ENCODE measurements at places on chromosomes 4 and X. TPM values are rescaled to one million over a fixed set of nuclear protein-coding genes. Genes with fewer than 3 reads are reported as not detected.

ZNF674 gene
- 6.1 TPM for polyA plus RNA-seq

FGFRL1 gene
- 41.1 TPM for polyA plus RNA-seq

SPANXC gene
- not detected for polyA plus RNA-seq

SHROOM2 gene
- 16.8 TPM for polyA plus RNA-seq

MPP1 gene
- 35.6 TPM for polyA plus RNA-seq

NLRP2B gene
- polyA plus RNA-seq: 0.07 TPM

SH3D19 gene
- 26.9 TPM for polyA plus RNA-seq

ERCC6L gene
- polyA plus RNA-seq: 4.7 TPM

FOXR2 gene
- not detected for polyA plus RNA-seq

GRCh38 chrX:153487590-153488071, 7.1 kb upstream of the BGN start:
- DNase-seq: no peak

DNA sequence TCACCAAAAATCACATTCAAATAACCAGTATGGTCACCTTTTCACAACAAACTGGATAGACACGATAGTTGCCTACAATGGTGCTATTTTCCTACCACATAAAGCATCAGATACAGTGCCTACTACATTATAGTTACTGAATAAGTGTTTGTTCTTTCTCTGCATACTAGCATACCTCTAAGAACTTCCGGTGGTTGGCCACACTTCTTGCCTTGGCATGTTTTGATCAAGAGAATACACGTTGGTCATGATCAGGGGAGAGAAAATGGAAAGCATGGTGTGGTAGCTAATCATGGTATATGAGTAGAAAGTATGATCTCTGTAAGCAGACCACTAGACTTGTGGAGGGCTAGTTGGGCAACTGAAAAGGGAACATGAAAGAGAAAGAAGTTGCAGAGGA, 322.8 kb upstream of the DIAPH2 start:
- no peak for DNase-seq

DNA sequence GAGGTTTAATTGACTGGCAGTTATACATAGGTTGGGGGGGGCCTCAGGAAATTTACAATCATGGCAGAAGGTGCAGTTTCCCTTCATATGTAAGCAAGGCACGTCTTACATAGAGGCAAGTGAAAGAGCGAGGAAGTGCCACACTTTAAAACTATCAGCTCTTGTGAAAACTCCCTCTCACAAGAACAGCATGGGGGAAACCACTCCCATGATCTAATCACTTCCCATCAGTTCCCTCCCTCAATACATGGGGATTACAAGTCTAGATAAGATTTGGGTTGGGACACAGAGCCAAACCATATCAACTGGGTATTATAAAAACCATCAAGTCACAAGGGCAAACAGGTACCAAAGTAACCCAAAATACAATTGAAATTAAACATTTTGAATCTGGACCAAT, 182.0 kb upstream of the FAT4 start:
- DNase-seq: no peak

GRCh38 chr4:88012647-88013046, 5.2 kb downstream of the PKD2 start:
- DNase-seq: no peak

DNA sequence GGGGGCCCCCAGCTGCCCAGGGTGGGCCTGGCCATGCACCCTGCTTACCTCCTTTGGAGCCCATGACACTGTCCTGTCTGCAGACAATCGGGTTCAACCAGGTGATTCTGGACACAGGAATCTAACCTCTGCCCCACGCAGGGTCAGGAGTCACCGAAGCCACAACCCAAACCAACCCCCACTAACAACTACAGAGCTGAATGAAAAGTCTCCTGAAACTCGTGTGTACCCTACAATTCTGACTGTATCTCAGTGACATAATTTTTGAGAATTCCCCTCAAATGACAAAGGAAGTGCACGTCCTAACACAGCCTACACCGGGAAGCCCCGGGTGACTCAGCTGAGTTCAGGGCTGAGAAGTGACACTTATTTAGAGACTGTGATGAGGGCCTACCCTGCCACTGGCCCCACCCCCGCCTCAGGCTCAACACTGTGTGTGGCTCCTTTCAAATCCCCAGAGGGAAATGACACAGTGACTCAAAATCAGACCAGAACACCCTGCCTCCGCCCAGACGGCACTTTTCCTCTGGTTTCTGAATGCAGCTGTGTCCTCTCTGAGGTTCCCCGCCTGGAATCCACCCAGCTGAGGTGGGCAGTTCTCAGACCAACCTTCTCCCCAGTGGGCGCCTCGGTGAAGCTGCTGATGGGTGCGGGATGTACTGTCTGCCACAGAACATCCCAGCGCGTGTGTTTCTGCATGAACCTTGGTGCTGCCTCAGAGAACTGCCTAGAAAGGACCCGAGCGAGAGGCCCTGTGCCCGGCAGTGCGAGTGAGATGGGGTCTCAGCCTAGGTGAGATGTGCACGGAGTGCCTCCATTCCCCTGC, 9.9 kb downstream of the TNIP2 start:
- no peak for DNase-seq

GRCh38 chrX:130952266-130953043, 49.4 kb upstream of the ENOX2 start:
- DNase-seq: no peak

- no peak for DNase-seq
Observed at GRCh38 chrX:127030016-127030748, 210.7 kb downstream of the PRR32 start.

- no peak for DNase-seq
Observed at GRCh38 chr4:85409251-85409650, 65.7 kb upstream of the ARHGAP24 start.

GRCh38 chr4:144480068-144480467, 165.9 kb upstream of the HHIP start:
- no peak for DNase-seq

GRCh38 chr4:99151995-99152394, 7.9 kb upstream of the ADH4 start:
- no peak for DNase-seq

DNA sequence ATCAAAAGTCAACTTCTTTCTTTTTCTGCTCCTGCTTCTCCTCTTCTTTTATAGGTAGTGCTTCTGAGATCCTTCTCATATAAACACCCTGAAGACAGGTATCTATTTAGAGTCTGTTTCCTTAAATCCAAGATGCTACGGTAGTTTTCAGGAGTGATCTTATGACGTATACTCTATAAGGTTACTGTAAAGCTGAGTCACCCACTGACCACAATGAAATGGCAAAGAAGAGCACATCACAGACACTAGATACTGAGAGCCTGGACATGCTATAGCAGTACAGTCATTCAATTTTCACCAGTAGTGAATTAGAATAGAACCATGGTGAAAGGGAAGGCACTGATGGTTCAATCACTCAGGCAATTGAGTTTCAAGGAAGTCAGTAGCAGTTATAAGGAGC, 412.5 kb downstream of the ADAM29 start:
- DNase-seq: no peak

DNA sequence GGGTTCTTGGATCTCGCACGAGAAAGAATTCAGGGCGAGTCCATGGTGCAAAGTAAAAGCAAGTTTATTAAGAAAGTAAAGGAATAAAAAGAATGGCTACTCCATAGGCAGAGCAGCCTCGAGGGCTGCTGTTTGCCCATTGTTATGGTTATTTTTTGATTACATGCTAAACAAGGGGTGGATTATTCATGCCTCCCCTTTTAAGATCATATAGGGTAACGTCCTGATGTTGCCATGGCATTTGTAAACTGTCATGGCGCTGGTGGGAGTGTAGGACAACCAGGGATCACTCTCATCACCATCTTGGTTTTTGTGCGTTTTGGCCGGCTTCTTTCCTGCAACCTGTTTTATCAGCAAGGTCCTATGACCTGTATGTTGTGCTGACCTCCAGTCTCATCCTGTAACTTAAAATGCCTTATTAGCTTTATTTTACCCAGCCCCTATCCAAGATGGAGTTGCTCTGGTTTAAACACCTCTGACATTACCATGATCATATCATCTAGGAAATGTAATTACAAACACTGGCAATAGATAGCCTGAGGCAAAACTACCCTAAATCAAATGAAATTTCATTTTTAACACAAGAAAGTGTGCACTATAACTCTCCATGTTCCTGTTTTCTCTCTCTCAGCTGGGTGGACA, 94.3 kb upstream of the ATXN3L start:
- no peak for DNase-seq

DNA sequence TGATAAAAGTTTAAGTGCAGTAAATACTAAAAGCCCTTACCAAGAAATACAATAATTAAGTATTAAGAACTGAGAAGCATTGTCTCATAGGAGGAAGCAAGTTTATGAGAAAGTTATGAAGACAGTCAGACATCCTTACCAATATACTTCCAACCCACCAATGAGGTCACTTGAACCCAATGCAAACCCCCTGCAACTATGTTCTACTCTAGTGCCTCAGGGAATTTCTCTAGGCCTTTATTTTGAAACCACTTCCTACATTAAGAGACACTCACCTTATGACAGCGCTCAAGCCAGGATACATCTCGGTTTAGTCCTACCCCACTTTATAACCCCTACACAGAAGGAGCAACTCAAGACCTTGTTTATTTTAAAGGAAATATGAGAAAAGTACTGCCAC, 61.3 kb downstream of the STPG2 start:
- DNase-seq: no peak

DNA sequence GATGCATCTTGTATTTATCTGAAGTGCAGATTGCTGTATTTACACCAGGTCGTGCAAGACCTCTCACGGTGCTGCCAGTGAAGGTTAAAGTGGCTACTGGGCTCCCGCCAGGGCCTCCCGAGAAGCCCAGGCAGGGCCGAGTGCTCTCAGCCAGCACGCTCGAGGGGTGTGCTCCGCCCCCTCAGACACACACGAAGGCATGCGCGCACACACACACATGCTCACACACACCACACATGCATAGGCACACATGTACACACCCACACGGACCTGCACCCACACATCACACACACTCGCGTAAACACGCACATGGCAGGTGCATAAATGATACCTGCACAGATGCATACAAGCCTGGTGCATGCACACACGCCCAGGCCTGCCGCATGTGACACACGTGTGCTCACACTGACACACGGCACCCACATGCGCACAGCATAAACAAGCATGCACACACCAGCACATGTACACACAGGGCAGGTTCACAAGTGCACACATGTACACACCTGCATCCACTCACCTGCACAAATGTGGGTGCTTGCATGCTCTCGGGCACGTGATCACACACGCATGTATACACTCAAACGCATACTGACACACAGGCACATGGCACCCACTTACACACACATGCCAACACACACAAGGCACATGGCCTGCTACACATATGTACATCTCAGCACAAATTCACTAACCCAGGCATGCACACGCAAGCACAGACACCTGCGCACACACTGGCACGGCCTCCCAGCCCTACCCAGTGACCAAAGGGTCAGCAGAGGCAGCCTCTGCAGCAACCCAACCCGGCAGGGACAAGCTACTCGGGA, 71.6 kb downstream of the FAM53A start:
- DNase-seq: no peak

- DNase-seq: no peak
Observed at GRCh38 chr4:40924096-40924792, 174.5 kb downstream of the NSUN7 start.

DNA sequence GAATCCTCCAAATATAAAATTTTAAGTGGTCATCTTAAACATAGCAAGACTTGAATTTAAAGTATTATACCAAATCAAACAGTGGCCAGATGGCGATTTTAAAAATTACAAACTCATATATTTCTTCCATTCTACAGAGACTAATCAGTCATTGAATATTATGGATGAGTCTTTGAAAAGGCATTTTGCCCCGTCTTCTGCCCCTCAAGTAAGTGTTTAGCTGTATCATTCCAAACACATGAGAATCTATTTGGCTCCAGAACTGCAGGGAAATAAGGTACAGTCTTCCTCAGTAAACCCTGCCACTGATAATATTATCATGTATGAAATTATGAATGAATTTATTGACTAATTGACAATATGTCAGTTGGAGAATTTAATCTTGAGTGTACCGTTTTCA, 191.0 kb downstream of the SLC7A11 start:
- no peak for DNase-seq

GRCh38 chr4:53240573-53240972, 125.3 kb downstream of the SCFD2 start:
- DNase-seq: no peak

DNA sequence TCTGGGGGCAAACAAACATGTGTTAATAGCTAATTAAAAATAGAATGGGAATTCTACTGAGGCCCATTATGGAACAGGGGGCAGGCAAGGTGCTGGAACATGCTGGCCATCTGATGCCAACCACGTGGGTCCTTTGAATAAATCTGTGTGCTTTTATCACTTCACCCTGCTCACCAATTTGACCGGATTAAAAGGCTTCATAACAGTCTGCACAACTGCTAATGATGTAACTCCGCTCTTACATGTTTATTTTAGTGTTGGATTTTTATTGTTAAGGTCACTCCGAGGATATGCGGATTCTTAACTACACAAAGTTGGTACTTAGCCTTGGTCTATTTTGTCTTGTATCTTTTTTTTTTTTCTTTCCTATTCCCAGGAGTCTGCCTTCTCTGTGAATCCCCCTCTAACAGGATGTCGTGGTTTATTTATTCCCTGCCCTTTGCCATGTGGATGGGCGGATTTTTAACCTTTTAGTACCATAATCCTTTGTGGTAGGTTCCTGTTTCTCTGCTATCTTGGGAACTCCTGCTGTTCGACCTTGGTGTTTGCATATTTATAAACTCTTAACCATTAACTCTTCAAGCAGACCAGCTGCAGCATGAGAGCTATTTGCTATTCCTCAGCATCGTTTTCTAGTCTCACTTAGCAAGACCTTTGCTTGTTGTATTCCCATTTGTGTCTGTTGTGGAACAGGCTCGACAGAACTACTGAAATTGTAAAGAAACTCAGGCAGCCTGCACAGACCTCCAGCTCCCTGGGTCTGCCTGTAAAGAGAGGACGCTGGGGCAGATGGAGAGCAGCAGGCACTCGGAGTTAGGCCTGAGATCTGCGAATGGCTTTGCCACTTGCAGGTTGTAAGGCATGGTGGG, 38.0 kb downstream of the TRIM2 start:
- DNase-seq: no peak

- DNase-seq: no peak
Observed at GRCh38 chr4:134610956-134611355, 409.4 kb upstream of the PABPC4L start.

Measured in right renal cortex interstitium (tissue), 3 donors.